NCI-H2107 (cell line): ENCODE measurements at places on chromosomes 11 and 22.
A peak's percentile ranks its signal among the peaks of the same experiment; 100 is the strongest.

DNA sequence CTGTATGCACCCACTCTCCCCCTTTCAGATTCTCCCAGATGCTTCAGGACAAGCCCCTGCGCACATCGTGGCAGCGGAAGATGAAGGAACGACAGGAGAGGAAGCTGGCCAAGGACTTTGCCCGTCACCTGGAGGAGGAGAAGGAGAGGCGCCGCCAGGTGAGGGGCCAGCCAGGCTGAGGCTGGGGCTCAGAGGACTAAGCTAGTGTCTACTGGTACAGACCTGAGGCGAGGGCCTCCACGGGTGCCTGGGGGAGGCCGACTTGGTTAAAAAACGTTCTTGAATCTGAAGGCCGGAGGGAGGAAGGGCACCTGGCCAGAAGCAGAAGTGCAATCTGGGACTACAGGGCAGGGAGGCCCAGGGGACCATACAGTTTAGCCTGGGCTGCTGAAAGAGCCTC is 6.0 kb downstream of the CCDC86 start:
- no peak for DNase-seq

- DNase-seq, result no peak
Measured at GRCh38 chr22:30922151-30922611, 46.4 kb downstream of the MORC2 start.

GRCh38 chr22:46732513-46732912 is 5.5 kb downstream of the CERK start:
- DNase-seq, result no peak

DNA sequence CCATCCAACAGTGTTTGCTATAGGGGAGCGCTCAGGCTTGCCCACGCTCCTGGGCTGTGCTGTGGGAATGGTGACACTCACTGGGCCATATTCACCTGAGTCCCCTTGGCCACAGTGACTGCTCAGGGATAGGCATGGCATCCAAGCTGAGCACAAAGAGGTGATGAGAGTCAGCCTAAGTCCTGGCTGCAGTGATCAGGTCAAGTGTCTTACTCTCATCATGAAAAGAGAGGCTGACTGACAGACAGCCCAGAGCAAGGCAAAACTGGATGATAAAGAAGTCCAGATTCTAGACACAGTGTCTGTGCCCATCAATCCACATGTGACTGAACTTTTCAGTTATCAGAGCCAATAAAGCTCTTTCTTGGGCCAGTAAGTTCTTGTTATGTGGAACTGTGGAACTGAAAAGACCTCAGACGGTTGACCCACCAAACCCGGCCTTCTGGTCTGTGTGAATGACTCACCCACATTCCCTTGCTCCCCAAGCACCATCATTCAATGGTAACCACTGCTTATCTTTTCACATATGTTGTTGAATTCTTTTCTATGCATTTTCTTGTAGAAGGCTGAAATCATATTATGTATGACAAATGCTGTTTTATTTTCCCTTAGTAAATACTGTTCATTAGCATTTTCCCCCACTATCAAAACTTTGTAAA is 43.2 kb upstream of the YPEL1 start:
- no peak for DNase-seq

- DNase-seq, result no peak
Measured at GRCh38 chr11:74203966-74204365, 32.9 kb downstream of the PPME1 start.

GRCh38 chr11:26608507-26609146 is 36.6 kb upstream of the MUC15 start:
- DNase-seq, result no peak

- no peak for DNase-seq
Measured at GRCh38 chr22:35629406-35630216, 12.5 kb upstream of the MB start.

GRCh38 chr11:3104051-3104714 is 47.0 kb upstream of the CARS1 start:
- no peak for DNase-seq

- DNase-seq, result no peak
Measured at GRCh38 chr11:118883368-118884071, at the start of gene CXCR5. TSS of gene CXCR5 (plus strand) at chr11:118883892. CDS start at chr11:118883942, 50 bp downstream.

GRCh38 chr11:126317432-126317755 is 13.5 kb downstream of the DCPS start:
- DNase-seq, result no peak

GRCh38 chr11:133723056-133723455 is 122.3 kb downstream of the SPATA19 start:
- no peak for DNase-seq

- no peak for DNase-seq
Measured at GRCh38 chr22:46050916-46051614, 74.1 kb upstream of the WNT7B start.

DNA sequence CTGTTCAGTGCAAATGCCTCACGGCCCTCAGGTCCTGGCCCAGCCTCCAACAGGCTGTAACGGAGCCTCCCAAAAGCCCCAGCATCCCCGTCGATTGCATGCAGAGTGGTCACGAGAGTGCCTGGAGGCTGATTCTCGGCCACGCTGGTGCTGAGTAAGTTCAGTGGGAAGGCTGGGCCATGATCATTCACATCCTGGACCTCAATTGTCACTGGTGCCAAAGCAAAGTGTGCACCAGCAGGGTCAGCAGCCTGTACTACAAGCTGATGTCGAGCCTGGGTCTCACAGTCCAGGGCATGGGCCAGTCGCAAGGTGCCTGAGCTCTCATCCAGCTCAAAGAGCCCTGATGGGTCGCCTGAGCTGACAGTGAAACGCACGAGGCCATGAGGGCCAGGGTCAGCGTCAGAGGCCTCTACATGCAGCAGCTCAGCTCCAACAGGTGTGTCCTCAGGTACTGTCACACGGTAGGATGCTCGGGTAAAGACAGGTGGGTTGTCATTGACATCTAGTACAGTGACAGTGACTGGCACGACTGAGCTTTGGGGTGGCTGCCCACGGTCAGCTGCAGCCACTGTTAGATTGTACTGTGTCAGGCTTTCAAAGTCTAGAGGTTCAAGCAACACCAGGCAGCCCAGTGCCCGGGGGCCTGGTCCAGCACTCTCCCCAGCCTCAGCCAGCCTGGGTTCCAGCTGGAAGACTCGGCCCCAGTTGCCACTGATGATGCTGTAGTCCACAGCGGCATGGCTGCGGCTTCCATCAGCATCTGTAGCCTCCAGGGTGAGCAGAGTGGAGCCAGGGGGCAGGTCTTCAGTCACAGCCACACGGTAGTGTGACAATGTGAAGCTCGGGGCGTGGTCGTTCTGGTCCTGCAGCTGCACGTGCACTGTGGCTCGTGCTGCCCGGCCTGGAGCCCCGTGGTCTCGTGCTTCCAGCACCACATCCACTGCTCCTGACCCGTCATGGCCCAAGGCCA is 4.5 kb upstream of the TPP1 start:
- DNase-seq, result no peak

DNA sequence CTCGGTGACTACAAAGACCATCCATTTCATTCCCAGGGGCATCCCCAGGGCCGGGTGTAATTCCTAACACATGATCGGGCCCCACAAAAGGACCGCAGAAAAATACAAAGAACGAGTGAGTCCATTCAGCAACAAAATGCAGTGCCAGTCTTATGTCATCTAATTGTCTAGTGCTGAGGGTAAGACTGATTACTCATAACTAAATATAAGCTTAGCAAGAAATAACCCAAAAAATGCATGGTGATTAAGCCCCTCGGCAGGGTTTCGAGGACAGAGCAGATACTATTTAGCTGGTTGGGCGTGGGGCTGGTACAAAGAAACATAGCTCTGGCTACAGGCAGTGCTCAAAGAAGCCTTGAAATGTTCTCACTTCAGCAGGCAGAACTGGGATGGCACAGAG is 1078.9 kb downstream of the OPCML start:
- DNase-seq, result no peak

GRCh38 chr22:26529345-26529744 is 17.1 kb upstream of the TFIP11 start:
- DNase-seq, result no peak

DNA sequence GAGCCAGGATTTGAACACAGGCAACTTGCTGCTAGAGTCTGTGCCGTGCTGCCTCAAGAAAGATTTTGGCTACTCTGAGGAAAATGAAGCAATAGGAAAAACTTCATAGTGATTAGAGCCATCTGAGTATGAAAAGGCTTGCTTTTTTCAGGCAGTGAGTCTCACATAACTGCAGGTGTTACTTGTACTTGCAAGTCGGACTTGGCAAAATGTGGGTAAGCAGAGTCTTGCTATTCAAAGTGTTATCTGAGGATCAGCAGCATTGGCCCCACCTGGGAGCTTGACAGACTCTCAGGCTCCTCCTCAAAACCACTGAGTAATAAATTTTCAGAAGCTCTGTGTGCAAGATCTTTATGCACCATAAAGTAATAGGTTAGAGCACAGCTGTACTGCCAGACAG is 18.1 kb downstream of the RNF141 start:
- DNase-seq, result no peak

DNA sequence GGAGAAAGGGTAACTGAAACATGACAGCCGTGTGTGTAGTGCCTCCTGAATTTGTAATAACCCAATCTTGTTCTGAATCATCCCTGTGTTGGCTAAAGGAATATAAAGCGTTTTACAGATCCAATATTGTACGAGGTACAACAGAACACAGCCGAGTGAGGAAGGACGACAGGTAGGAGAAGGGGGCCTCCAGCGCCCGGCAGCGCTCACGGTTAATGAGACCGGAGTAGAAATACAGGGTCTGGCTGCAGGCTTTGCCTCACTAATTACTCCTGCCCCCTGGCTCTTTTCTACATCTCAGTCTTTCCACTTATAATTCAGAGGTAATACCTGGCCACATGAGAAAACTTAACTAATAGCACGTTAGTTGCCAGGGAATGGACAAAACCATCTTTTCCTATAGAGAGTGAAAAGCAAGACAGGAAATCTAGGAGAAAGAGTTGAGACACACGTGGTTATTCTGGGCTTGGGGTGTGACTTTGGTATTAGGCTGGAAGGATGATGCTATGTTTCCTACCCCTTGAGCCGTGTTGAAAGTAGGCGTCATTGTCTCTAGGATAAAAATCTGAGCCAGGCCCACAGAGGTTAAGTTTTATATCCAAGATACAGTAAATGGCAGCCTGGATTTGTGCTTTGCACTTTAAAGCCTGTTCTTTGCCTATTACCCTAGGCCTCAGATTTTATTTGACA is 54.1 kb downstream of the GRIK4 start:
- no peak for DNase-seq

GRCh38 chr11:119832202-119832935 is 103.4 kb upstream of the NECTIN1 start:
- peak; percentile 80 for DNase-seq

- no peak for DNase-seq
Measured at GRCh38 chr11:7332962-7333361, 81.3 kb downstream of the SYT9 start.

DNA sequence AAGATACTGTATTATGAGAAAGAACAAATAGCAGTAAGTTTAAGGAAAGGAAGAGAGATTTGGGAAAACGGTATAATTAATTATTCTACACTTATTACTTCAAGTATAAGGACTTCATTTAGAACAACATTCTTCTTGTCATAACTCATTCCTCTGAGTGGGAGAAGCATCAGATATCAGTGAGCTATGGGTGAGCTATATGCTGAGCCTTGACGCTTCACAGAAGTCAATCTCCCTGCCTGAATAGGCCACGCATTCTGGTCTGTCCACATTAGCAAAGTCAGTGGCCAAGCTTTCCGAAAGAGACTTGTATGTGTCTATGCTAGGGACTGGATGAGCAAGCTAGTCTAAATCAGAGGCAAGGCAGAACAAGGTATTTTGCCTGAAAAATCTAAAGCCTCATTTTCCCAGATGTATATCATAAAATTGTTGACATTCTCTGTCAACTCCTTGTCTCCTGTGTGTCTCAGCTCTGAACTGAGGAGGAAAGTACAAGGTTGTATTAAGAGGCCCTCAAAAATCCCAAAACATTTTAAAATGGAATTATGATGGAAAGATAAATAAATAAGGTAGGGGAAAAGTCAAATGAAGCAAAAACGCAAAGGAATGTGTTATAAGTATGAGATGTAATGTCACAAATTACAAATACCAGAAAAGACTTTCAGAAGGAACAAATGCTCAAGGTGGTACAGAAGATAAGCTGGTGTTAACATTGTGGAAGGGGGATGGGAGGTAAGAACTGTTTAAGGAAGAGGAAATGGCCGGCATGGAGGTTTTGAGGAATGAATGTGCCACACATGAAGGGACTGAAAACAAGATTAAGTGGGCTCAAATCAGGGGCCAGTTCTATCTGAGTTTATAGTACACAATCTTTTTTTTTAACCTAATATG is 1.4 kb downstream of the OR52N2 start:
- DNase-seq, result no peak

GRCh38 chr11:77064648-77065217 is 2.0 kb upstream of the CAPN5 start:
- DNase-seq, result no peak

- DNase-seq, result no peak
Measured at GRCh38 chr11:28464252-28464867, 356.2 kb downstream of the METTL15 start.

DNA sequence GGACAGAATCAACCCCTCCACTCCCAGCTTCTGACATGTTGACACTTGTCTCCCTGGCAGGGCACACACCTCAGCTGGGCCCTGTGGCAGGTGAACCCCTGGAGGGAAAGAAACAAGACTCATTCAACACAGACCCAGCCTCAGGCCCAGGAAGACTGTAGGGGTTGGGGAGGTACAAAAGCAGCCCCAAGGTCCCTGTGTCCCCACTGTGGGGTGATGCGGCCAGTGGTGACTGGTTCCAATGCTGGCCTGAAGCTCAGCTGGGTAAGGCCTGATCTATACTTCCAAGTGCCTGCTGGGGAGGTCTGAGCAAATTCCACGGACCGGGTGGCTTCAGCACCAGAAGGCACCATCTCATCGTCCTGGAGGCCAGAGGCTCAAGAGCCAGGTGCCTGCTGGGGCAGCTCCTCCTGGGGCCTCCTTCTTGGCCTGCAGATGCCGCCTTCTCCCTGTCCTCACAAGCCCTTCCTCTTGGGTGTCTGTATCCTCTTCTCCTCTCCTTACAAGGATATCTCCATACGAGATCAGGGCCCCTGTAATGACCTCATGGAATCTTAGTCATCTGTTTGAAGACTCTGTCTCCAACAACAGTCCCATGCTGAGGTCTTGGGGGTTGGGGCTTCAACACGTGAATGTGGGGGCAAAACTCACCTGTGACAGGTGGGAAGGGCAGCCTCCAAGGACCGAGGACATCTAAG is 1492.1 kb downstream of the BRD1 start:
- no peak for DNase-seq

- no peak for DNase-seq
Measured at GRCh38 chr11:111162305-111162704, 83.2 kb upstream of the POU2AF2 start.

- DNase-seq, result no peak
Measured at GRCh38 chr11:128734103-128734831, 40.4 kb downstream of the FLI1 start.

- DNase-seq, result no peak
Measured at GRCh38 chr11:70790671-70791300, 392.5 kb downstream of the CTTN start.

- DNase-seq, result no peak
Measured at GRCh38 chr11:83680321-83680720, 394.2 kb upstream of the CCDC90B start.

GRCh38 chr22:21593406-21594232 is 26.1 kb downstream of the UBE2L3 start:
- DNase-seq, result no peak

GRCh38 chr11:69956669-69957190 is 121.4 kb upstream of the ANO1 start:
- no peak for DNase-seq
